ENCODE measurements at places on chromosomes 1 and 21.

DNA sequence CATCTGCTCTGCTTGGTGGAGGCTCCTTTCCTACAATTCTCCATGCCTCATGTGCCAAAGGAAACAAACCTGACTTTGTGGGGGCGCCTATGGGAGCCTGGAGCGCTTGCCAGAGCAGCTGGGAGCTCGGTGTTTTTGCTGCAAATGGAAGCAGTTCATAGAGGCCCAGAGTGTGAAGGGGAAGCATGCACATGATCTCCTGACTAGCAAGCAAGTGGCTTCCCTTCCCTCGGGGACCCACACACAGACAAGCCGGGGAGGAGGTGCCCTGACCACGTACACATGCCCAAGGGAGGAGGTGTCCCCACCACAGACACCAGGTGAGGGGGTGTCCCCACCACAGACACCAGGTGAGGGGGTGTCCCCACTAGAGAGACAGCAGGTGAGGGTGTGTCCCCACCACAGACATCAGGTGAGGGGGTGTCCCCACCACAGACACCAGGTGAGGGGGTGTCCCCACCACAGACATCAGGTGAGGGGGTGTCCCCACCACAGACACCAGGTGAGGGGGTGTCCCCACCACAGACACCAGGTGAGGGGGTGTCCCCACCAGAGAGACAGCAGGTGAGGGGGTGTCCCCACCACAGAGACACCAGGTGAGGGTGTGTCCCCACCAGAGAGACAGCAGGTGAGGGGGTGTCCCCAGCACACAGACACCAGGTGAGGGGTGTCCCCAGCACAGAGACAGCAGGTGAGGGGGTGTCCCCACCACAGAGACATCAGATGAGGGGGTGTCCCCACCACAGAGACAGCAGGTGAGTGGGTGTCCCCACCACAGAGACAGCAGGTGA lies 106.8 kb downstream of the CRYAA start:
- no peak for DNase-seq

DNA sequence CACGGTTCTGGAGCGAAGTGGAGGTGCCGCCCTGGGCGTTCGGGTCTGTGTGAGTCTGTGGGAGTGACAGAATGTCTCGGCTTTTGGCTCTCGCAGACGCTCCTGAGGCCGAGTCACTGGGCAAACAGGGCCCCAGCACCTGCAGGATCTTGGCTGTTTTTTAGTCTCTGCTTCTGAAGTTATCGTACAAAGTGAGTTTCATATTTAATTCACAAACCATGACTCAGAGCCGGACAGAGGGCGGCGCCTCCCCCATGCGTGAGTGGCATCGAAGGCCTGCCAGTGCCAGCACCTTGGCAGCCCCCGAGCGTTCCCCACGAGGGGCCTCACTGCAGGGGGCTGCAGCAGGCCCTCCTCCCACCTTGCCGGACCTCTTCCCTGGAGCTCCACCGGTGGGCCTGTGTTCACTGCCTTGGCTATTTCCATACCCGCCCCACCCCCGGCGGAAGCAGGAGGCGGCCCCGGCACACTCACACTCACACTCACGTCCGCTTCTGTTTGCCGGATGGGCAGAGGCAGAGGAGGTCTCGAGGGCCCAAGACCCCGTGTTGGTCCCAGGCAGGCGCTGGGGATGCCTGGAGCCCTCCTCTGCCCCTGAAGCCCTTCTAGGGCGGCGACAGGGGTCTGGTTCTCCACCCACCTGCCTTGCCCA lies 56.3 kb downstream of the MORN1 start:
- no peak for DNase-seq

DNA sequence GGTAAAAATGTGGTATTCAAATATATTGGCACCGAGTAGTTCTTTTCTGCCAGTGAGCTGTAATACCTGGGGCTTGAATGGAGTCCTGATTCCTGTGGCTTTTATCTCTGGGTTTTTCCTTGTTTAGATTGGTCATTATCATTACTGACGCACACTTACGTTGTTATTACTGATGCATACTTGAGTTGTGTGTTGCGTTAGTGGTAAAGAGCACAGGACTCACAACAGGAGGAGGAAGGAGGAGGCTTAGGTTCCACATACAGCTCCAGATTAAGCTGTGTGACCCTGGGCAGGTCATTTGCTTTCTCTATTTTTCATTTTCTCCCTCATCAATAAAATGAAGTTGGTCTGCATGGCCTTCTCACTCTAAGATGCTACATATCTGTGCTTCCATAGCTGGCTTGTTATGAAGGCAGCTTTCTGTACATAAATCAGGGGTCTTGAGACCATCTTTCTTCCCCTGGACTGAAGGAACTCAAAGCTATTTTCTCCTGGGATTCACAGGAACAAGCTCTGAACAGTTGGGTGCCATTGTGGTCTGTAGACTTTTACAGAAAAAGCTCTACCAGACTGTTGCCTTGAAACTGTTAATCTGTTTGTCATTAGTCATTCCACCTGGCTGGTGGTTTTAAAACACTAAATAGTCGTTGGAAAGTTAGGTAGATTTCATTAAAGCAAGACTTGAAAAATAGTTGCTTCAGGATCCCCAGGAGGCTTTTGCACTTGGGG lies 5.6 kb downstream of the ARID1A start:
- no peak for DNase-seq

- DNase-seq, result no peak
Measured at GRCh38 chr1:208235356-208235981, 8.7 kb downstream of the PLXNA2 start.

DNA sequence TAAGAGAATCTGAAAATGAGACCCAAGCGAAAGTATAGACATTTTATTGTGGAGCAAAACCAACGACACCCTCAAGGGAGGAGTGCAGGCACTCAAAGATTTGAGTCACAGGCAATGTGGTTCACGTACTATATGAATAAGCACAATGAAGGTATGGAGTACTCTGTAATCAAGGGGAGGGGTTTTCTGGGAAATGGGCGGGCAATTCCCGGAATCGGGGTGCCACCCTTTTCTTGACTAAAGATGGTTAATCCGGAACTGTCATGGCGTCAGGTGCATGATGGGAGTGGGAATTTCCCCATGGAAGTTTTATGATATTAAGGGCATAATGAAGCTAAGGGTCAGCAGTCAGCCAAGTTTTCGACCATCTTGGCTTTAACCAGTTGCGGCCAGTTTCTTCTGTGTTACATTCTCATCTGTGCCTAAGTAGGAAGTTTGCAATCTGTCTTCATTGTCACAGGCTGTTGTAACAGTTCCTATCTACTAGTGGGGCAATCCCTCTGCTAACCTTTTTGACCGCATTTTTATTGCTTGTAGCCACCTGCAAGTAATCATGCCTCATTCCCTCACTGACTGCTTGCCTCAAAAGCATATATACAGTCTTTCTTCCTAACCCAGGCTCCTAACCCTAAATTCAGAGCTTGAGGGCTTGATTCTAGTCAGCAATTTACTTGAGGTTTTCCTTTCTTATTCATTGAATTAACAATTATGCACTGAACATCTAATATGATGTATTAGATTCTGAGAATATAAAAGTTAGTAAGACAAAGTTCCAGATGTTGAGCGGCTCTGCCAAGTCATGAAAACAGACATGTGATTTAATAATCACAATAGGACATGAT lies 775 bp upstream of the AIM2 start:
- peak; percentile 94 for DNase-seq

DNA sequence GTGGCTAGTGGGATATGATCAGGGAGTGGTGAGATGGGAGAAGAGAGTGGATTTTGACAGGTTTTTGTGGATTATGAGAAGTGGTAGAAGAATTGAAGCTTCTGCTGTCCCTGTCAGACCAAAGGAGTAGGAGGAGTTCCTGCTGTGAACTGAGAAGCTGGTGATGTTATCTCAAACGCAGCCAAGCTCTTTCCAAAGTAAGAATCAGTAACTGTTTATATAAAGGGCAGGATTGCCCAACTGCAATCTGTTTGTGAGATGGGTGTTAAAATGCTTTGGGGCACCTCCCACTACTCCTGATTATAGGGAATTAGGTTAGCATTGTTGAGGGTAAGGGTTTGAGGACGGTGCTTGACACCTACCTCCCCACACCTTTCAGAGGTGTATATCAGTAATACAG lies 60.5 kb upstream of the USP25 start:
- DNase-seq, result no peak

DNA sequence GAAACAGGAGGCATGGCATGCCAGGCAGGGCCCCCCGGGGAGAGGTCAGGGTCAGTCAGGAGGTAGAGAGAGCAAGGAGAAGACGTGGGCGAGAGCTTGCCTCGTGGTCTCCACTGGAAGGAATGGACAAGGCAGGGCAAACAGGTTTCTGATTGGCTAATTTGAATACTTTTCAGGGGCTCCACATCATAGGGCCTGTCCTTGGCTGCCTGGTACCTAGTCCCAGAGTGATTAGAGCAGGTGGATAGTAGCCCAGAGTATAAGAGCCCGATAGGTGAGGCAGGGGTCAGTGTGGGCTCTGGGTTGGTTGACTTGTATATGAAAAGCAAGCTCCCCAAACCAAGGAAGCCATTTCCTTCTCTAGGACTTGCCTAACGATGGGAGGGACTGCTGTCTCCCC lies 178.6 kb downstream of the ZP4 start:
- no peak for DNase-seq

GRCh38 chr21:42513151-42513984 lies at the start of gene SLC37A1:
Gene SLC37A1, plus strand, starts transcription at chr21:42513852. Its CDS starts 4,603 bp downstream, at chr21:42518455.
- DNase-seq, result no peak

- DNase-seq, result no peak
Measured at GRCh38 chr1:233543338-233544255, 70.3 kb upstream of the KCNK1 start.

GRCh38 chr1:234554218-234554697 lies 55.7 kb downstream of the IRF2BP2 start:
- DNase-seq, result no peak

DNA sequence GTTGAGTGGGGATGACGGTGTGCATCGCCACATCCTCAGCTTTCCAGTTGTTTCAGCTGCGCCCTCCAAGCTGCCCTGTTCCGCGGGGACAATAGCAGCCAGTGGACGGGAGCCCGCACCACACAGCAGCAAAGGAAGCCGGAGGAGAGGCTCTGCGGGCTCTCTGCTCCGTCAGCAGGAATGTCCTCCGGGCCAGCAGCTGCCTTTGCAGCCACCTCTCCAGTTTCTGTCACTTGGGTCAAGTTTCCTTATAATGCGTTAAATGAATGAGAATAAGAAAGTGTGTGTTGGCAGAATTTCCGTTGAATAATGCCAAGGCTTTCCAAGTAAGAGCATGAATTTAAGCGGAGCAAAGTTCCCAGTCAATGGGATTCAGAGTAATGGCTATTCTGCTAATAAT lies 263.3 kb downstream of the KIF26B start:
- DNase-seq, result no peak

- DNase-seq, result no peak
Measured at GRCh38 chr1:42266253-42267135, 68.5 kb downstream of the FOXJ3 start.

GRCh38 chr21:14901482-14901958 lies 163.3 kb downstream of the NRIP1 start:
- DNase-seq, result peak; percentile 45

GRCh38 chr1:227069490-227069889 lies 129.4 kb downstream of the COQ8A start:
- DNase-seq, result no peak

DNA sequence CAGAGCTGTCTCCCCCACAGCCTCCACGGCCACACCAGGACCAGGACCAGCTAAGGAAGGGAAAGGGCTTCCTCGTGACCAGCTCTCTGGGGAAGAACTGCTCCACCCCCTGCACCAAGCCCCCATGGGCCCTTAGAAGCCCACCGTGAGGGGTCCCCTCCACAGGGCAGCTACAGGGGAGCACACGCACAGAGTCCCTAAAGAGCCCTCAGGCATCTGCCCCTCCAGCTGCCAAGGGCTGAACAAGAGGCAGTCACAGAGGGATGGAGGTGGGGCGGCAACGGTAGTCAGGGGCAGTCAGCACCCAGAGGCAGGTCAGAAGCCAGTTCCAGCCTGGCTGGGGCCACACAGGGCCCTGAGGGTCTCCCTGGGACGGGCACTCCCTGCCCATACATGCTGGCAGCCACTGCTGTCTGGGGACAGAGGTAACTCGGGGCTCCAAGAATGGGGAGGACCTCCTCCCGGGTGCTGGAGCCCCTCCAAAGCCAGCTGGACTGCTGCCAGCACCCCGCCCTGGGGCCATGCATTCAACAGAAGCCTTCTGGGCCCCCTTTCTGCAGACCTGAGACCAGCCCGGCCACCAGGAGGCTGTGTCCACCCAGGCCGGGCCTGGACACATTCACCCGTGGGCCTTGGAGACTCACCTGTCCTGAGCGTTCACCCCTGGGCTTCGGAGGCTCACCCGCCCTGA lies 18.7 kb downstream of the SLC19A1 start:
- DNase-seq, result no peak

GRCh38 chr1:231313661-231314060 lies 24.0 kb downstream of the EXOC8 start:
- no peak for DNase-seq

DNA sequence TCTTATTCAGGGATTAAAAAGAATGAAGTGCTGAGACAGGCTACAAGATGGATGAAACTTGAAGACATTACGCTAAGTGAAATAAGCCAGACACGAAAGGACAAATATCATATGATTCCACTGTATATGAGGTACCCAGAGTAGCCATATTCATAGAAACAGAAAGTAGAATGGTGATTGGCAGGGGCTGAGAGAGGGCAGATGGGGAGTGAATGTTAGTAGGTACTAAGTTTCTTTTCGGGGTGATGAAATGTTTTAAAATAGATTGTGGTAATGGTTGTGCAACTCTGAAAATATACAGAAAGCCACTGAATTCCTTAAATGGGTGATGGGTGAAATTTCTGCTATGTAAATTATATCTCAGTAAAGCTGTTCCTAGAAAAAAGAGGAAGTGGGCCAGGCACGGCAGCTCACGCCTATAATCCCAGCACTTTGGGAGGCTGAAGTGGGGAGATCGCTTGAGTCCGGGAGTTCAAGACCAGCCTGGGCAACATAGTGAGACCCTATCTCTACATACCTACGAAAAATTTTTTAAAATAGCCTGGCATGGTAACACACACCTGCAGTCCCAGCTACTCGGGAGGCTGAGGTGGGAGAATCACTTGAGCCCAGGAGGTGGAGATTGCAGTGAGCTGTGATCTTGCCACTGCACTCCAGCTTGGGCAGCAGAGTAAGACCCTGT lies 15.9 kb downstream of the SLC27A3 start:
- DNase-seq, result peak; percentile 97

GRCh38 chr21:45926281-45926680 lies 55.3 kb upstream of the COL6A1 start:
- DNase-seq, result no peak

- no peak for DNase-seq
Measured at GRCh38 chr1:233514946-233515391, 98.9 kb upstream of the KCNK1 start.

DNA sequence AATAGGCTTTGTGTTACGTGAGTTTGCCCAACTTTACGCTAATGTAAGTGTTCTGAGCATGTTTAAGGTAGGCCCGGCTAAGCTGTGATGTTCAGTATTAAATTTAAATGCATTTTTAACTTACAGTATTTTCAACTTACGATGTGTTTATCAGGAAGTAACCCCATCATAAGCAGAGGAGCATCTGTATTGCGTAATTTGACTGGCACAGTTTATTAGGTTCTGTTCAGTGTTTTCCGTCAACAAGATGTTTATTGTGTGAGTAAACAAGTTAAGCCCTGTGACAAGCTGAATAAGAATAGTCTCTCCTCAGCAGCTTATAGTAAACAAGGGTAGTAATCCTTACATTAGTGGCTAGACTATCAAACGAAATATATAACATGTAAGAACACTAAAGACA lies 27.2 kb upstream of the SHISA4 start:
- no peak for DNase-seq

- no peak for DNase-seq
Measured at GRCh38 chr1:23904748-23905357, 8.3 kb downstream of the CNR2 start.

GRCh38 chr21:37915941-37916309 lies 332 bp downstream of the KCNJ6 start:
- DNase-seq, result no peak

All from inflammatory macrophage treated with lipopolysaccharide for 1 hour (primary cell).